Breast epithelium (tissue), 4 donors: ENCODE measurements at places on chromosomes 3 and 15.

- no peak for DNase-seq
Observed at GRCh38 chr3:147921051-147921450, 511.9 kb downstream of the ZIC1 start.

GRCh38 chr3:111227216-111227615, 155.6 kb downstream of the NECTIN3 start:
- DNase-seq: no peak

GRCh38 chr3:42610976-42611375, 10.5 kb downstream of the NKTR start:
- no peak for DNase-seq

DNA sequence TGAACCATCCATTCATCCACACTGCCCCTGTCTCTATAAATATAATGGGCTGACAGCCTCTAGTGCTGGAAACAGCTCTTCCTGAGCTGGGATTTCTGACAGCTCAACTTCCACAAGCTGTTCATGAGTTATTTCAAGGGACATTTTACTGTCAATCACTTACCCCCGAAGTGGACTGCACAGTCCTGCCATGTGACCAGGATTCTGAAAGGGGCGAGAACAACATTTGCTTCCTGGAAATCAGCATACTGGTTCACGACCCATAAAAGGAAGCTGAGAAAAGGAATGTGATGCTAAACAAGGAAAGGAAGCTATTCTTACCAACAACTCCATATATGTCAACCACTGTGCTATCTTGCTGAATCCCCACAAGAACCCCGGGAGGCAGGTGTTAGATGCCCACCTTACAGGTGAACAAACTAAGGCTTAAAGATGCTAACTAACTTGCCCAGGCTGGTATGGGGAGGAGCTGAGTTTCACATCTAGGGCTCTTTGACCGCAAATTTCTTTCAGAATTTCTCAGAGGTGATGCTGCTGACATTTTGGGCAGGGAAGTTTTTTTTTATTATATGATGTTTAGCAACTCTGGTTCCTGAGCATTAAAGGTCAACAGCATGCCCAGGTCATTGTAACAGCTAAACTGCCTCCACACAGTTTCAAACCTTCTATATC, 16.5 kb upstream of the REC114 start:
- DNase-seq: no peak

DNA sequence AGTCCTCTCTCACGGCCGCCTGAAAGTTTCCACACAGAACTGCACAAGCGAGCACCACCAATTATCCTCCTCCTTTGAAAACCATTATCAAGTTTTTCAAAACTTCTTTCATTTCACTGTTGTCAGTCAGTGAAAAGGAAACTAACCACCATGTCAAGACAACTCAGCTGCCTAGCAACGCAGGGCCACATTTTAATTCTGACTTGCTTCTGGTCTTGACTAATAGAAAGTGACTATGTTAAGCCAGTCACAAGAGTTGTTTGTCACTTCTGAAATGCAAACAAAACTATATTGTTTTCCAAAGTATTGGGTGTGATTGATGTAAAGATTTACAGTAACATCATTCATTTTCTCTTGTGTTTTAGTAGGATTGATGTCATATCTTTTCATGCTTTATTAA, 612.8 kb upstream of the AGTR1 start:
- DNase-seq: no peak
